Activated T-helper 17 cell treated with anti-CD3 and anti-CD28 coated beads, Interleukin-2, amount 50 U/mL, for 72 hours (primary cell): ENCODE measurements at places on chromosomes 4 and X.

DNA sequence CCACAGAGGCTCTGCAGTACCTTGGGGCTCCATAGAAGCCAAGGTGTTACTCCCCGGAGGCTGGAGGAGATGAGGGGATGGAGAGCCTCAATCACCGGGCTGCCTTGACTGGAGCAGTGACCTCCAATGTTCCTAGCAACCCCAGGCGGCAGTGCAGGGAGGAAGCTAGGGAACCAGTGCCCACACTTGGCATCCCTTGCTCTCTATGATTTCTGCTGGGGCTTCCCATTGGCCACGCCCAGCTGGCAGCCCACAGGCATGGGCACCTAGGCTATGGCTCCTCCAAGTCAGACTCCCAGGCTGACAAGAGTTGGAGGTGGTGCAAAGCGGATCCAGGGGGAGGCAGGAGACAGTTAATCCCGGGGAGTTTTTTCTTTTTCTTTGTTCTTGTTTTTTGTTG is 229.7 kb downstream of the EVC2 start:
- ATAC-seq, result no peak

DNA sequence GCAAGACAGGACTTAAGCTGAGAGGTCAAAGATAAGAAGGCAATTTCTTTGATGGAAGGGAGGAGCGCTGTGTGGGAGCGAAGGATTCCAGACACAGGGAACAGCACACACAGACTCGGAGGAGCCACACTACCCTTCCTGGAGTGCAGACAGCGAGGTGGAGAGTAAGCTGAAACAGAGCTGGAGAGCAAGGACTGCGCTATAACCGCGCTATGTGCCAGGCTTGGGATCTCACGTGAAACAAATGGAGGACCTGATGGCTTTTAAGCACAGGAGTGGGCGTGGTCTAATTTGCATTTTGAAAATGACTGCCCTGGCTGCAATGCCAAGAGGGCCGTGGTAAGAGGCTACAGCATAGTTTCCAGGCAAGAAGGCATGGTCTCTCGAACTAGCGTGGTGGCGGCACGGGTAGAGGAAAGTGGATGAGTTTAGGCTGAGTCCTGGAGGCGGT is 113.9 kb upstream of the SORBS2 start:
- no peak for ATAC-seq

- no peak for ATAC-seq
Measured at GRCh38 chr4:187227907-187228704, 504.4 kb upstream of the FAT1 start.

DNA sequence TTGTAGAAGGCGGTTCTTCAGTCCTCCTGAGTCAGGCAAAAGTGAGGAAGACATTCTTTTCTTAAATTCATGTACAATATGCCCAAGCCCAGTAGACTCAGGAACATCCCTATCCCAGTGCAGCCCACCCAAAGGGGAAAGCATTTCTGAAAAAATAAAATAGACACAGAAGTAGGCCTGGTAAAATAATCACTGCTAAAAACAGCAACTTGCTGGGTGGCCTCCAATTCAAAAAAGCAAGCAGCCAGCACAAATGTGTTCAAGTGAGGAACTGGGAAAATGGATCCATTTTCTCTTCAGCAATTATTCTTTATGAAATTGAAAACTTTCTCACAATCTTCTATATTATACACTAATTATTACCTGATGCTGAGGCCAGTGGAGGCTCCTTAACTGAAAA is 165.4 kb downstream of the PCDH19 start:
- ATAC-seq, result no peak

DNA sequence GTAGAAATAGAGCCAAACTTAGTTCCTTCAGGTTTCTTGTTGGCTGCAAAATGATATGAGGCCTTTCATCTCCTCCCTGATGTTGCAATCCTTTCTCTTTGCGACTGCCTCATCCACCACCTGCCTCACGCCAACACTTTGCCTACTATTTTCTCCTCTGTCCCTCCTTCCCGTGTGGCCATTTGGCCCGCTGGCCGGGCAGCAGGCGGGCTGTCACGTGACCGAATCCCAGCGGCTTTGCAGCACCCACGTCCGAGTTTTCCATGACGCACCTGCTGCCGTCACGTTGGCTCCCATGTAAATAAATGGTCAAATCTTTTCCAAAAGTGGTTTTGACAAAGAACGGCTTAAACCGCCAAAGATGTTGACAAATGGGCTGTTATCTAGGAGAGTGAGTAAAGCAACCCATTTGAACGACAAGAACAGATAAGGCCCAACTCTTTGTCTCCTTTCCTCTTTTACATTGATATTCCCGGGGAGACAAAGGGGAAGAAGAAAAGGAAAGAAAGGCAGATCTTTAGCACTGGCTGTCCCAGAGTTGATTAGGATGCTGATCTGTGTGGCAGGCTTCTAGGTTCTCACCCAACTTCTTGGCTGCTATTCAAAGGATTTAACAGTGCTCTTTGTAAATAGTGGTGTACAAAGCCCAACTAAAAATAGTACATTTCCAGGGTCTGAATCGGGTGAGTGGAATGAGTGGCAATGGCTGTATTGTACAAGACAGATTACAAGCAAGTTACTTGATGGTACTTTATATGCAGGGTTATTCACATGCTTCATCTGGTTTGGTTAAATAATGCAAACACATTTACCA is 174.2 kb upstream of the JADE1 start:
- no peak for ATAC-seq
